ENCODE measurements at places on chromosomes 3 and 15.

GRCh38 chr15:83733206-83733605, 79.3 kb downstream of the ADAMTSL3 start:
- no peak for DNase-seq

- DNase-seq, result no peak
Observed at GRCh38 chr3:13188181-13188779, 115.1 kb upstream of the IQSEC1 start.

- DNase-seq, result no peak
Observed at GRCh38 chr3:27885641-27886040, 163.5 kb upstream of the EOMES start.

- DNase-seq, result no peak
Observed at GRCh38 chr3:181618260-181618659, 93.5 kb upstream of the SOX2 start.

- DNase-seq, result no peak
Observed at GRCh38 chr15:51558411-51558810, 64.2 kb downstream of the DMXL2 start.

DNA sequence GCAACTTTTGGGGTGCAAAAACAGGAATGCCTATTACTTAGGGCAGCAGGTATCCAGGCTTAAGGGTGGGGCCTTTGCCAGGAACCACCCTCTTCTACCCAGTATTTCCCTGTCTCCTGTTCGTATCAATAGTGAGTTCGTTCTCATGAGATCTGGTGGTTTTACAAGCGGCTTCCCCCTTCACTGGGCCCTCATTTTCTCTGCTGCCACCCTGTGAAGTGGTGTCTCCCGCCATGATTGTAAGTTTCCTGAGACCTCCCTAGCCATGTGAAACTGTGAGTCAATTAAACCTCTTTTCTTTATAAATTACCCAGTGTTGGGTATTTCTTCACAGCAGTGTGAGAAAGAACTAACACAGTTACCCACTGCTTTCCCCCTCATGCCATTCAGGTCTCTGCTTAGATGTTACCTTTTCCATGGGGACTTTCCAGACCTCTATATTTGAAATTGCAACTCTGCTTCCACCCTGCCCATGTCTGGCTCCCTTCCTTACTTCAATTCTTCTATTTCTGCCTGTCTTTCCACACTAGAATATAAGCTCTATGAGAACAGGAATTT, 23.9 kb upstream of the TRA2B start:
- DNase-seq, result no peak

GRCh38 chr3:161208931-161209330, 12.2 kb upstream of the NMD3 start:
- DNase-seq, result no peak

- DNase-seq, result no peak
Observed at GRCh38 chr3:40468018-40468417, 8.9 kb upstream of the ZNF619 start.

GRCh38 chr3:123833398-123833785, 50.7 kb downstream of the MYLK start:
- no peak for DNase-seq

GRCh38 chr3:50171540-50172301, 16.6 kb downstream of the SEMA3F start:
- DNase-seq, result no peak

DNA sequence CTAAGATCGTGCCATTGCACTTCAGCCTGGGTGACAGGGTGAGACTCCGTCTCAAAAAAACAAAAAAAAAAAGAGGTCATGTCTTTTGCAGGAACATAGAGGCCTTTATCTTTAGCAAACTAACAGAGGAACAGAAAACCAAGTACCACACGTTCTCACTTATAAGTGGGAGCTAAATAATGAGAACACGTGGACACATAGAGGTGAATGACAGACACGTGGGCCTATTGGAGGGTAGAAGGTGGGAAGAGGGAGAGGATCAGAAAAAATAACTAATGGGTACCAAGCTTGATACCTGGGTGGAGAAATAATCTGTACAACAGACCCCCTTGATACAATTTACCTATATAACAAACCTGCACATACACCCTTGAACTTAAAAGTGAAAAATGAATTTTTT, 401.4 kb upstream of the NAALADL2 start:
- no peak for DNase-seq

GRCh38 chr3:113264283-113265131, 53.1 kb downstream of the BOC start:
- DNase-seq, result no peak

DNA sequence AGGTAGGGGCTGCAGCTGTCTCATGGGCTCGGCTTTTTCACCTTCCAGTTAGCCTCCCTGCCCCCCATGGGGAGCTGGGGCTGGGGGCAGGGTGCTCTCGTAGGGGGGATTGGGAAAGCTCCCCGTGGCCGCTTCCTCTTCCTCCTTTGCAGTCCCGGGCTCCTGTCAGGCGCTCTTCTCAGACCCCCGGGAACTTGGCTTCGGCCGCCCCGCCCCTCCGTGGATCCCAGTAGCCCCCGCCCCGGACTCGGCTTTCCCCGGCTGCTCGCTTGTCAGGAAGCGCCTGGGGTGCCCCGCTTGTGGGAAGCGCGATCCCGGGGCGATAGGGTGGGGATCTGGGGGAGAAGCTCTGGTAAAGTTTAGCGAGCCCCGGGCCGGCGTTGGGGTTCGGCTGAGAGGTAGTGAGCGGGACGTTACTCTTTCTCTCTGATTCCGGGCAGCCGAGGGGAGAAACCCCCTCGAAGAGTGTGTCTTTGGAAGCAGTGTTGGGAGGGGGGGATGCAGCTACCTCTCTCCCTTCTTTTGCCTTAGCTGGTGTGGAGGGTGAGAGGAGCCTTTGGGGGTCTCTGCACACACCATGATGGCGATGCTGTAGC, 611 bp downstream of the PIAS1 start:
- DNase-seq, result peak; percentile 75

GRCh38 chr3:56123487-56123886, 344.8 kb downstream of the ERC2 start:
- no peak for DNase-seq

DNA sequence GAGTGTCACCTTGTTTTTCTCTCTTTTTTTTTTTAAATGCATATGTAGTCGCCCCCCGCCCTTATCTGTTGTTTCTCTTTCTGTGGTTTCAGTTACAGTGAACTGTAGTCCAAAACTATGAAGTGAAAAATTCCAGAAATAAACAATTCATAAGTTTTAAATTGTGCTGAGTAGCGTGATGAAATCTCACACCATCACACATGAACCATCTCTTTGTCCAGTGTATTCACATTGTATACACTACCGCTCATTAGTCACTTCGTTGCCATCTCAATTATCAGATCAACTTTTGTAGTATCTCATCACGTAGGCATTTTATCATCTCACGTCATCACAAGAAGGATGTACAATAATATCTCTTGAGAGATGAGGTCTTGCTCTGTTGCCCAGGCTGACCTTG, 62.5 kb upstream of the MLF1 start:
- DNase-seq, result no peak

GRCh38 chr3:68751888-68752287, 180.5 kb downstream of the TAFA4 start:
- DNase-seq, result no peak

DNA sequence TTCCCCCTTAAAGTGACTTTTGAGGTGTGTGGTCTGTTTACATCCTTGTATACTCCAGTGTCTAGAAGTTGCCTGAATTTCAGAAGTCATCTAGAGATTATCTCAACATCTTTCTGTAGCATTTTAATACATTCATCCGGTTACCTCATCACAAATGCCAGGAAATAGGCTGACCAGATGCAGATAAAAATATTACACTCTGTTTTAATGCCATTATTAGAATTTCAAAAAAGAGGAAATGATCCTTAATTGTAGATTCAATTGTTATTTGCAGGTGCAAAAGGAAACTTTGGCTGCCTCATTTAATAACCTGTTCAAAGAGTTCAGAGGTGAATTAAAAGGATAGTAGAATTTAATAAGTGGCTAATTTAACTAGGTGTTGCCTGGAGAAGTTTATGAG, 290.9 kb downstream of the C3orf38 start:
- no peak for DNase-seq

DNA sequence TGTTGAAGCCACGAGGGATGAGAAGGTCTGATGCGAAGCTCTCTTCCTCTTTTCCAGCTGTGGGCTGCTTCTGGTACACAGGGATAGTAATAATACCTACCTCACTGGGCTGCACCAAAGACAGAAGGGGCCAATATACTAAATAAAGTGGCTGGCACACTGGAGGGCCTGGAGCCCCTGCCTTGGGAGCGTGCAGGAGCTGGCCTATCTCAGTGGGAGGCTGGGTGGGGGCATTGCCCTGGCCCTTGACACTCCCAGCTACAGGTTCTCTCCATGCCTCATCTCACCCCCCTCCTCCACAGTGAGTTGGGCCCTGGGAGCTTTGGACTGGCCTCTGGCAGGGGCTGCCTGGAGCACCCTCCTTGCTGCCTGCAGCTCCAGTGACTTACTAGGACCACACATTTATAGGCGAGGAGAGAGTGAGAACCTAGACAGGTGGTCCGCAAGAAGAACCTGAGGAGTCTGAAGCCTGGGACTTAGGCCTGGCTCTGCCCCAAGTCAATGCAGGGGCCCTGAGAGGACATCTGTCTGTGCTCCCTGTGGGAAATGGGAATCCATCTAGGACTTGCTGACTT, 1.6 kb downstream of the NOX5 start:
- no peak for DNase-seq

DNA sequence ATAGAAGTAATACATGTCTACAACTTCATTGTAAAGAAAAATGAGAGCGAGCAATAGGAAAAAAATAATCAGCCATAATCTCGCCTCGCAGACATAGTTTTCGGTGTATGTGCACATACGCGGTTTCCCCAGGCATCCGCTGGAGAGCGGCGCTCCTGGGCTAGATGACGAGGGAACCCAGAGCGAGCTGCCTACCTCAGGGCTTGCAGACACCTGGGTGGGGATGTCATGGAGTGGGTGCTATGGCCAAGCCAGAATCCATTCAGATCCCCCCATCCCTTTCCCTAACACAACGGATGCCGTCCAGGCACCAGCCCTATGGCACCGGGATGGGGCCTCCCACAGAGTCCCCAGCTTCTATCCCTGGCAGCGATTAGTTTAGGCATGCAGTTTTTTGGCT, 4.5 kb upstream of the CFAP100 start:
- DNase-seq, result no peak

DNA sequence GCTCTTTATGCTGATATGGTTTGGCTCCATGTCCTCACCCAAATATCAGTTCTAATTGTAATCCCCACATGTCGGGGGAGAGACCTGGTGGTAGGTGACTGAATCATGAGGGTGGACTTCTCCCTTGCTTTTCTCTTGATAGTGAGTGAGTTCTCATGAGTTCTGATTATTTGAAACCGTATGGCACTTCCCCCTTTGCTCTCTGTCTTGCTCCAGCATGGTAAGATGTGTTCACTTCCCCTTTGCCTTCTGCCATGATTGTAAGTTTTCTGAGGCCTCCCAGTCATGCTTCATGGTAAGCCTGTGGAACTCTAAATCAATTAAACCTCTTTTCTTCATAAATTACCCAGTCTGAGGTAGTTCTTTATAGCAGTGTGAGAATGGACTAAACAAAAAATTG, 107.6 kb downstream of the IMPG2 start:
- DNase-seq, result no peak

DNA sequence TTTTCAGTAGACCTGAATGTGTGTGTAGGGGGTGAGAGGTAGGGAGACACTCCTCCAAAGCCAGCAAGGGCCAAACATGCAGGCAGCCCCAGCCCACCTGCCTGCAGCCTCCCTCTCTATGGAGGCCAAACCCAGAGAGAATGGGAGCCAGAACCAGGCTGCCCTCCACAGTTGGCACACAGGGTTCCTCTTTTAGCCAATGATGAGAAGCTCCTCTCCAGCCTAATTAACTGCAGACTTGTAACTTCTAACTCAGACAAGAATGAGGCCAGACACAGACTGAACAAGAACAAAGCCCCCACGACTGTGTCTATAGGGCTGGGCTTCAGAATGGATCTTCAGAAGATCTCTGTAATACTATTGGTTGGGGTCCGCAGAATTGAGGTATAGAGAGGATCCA, 12.3 kb upstream of the TLE3 start:
- no peak for DNase-seq

DNA sequence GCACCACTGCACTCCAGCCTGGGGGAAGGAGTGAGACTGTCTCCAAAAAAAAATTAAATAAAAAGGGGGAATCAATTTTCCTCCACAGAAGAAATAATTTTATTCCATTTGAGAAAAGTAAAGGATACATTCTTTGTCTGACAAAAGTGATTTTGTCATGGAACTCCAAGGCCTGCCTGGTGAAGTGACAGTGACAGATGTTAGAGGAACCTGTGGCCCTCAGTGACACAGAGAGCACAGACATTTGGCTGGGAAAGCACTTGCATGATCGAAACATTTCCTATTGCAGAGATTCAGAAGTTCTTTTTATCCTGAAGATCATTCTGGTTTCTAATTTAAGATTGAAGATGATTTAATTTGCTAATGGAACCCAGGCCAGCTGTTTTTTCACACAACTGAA, 5.9 kb downstream of the LYSMD4 start:
- no peak for DNase-seq

- no peak for DNase-seq
Observed at GRCh38 chr3:122088531-122088930, 33.4 kb downstream of the CD86 start.

- DNase-seq, result no peak
Observed at GRCh38 chr15:83275412-83275811, 9.1 kb downstream of the BNC1 start.

DNA sequence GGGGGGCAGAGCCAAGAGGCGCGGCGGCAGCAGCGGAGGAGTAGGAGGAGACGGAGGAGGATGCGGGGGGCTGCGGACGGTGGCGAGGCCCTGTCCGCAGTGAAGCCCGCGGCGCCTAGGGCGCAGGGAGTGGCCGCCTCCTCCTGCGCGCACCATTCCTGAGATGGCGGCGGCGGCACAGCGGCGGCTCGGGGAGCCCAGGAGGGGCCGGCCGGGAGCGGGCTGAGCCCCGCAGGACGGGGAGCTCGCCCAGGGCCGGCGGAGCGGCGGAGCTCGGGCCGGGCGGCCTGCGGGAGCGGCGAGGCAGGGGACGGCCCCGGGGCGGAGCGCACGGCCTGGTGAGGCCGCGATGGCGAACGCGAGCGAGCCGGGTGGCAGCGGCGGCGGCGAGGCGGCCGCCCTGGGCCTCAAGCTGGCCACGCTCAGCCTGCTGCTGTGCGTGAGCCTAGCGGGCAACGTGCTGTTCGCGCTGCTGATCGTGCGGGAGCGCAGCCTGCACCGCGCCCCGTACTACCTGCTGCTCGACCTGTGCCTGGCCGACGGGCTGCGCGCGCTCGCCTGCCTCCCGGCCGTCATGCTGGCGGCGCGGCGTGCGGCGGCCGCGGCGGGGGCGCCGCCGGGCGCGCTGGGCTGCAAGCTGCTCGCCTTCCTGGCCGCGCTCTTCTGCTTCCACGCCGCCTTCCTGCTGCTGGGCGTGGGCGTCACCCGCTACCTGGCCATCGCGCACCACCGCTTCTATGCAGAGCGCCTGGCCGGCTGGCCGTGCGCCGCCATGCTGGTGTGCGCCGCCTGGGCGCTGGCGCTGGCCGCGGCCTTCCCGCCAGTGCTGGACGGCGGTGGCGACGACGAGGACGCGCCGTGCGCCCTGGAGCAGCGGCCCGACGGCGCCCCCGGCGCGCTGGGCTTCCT, at the start of gene GPR27:
TSS of gene GPR27 (plus strand) at position 155 of the 909 bp plus-strand sequence. CDS start at position 350, 195 bp downstream.
- DNase-seq, result no peak

Data from CMK (cell line).